Stimulated activated CD4-positive, alpha-beta T cell treated with anti-CD3 and anti-CD28 coated beads, Interleukin-12 subunit alpha, Interleukin-12 subunit beta, amount 100 ng/mL, for 48 hours (primary cell): ENCODE measurements at places on chromosomes 13 and 19.

GRCh38 chr13:48985756-48986155 lies 10.0 kb downstream of the FNDC3A start:
- no peak for DNase-seq

GRCh38 chr13:66405908-66406802 lies 824.0 kb downstream of the PCDH9 start:
- no peak for DNase-seq

DNA sequence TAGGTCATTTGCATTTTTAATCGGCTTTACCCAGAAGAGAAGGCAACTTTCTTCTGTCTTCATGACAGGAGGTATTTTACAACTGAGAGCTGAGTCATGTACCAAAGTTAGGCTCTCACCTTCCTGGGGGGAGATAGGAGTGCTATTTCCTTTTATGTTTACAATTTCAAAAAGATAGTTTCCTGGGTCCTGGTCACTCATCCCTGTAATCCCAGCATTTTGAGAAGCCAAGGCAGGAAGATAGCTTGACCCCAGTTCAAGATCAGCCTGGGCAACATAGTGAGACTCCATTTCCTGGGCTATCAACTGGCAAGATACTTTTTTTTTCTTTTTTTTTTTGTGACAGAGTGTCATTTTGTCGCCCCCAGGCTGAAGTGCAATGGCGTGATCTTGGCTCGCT lies 7.6 kb downstream of the LYPD3 start:
- DNase-seq, result no peak

DNA sequence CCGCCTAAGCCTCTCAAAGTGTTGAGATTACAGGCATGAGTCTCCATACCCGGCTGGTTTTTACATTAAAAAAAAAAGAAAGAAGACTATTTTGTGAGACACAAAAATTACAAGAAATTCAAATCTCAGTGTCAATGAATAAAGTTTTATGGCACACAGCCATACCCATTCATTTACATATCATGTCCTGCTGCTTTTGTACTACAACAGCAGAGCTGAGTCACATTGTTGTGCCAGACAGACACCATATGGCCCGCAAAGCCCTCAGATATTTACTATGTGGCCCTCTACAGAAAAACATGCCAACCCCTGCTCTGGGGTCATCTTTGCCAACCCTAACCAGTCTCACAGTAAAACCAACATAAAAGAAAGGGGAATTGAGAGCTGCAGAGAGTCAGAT lies 5.3 kb downstream of the SMIM7 start:
- no peak for DNase-seq

DNA sequence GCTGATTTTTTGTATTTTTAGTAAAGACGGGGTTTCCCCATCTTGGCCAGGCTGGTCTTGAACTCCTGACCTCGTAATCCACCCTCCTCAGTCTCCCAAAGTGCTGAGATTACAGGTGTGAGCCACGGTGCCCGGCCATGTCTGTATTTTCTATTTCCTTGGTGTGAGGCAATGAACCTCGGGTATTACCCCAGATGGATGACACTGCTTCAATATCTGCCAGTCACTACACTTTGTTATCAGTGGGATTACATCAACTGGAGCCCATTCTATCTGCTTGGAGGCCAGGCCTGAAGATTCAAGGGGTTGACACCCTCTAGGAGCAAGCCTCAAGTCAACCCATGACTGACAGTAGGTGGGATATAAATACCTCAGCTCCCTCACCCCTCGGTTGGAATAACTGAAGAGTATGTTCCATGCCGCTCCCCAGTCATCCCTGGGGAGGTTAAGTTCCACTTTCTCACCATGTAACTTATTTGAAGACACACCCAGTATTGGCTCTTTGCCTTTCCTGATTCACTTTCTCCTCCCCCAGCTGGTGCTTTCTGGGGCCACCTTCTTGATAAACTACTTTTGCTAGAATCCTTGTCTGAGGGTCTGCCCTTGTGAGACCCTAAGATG lies 992 bp upstream of the ADGRE1 start:
- DNase-seq, result no peak

DNA sequence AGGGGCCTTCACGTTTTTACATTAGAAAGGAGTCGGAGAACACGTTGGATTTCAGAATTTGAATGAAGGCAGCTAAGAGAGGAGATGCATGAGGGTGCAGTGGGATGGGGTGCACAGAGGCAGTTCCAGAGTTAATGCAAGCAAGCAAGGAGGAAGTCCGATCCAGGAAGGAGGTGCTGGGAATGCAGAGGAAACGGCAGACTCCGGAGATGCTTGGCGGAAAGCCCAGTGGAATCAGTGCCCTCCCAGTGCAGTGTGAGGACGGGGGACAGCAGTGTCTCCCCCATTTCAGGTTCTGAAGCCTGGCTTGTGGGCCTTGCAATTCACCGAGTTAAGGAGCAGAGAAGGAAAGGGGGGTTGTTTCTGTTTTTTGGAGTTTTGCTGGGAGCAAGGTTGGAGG lies 100.4 kb downstream of the COL4A2 start:
- DNase-seq, result no peak

DNA sequence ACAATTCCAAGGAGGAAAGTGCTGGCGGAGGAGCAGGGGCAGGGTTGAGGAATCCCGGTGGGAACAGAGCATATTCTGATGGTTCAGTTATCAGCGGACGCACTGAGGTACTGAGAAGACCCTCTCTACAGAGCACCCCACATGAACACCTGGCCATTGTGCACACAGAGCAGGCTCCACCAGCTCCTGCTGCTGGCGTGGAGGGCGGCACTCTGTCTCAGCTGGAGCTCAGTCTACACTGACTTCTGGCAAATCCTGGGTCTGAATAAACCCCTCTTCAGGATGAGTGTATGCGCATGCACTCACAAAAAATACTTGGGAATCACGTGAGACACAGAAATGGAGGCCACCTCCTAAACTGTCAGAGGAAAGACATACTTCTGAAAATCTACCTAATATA lies 114.4 kb upstream of the IRS2 start:
- no peak for DNase-seq

DNA sequence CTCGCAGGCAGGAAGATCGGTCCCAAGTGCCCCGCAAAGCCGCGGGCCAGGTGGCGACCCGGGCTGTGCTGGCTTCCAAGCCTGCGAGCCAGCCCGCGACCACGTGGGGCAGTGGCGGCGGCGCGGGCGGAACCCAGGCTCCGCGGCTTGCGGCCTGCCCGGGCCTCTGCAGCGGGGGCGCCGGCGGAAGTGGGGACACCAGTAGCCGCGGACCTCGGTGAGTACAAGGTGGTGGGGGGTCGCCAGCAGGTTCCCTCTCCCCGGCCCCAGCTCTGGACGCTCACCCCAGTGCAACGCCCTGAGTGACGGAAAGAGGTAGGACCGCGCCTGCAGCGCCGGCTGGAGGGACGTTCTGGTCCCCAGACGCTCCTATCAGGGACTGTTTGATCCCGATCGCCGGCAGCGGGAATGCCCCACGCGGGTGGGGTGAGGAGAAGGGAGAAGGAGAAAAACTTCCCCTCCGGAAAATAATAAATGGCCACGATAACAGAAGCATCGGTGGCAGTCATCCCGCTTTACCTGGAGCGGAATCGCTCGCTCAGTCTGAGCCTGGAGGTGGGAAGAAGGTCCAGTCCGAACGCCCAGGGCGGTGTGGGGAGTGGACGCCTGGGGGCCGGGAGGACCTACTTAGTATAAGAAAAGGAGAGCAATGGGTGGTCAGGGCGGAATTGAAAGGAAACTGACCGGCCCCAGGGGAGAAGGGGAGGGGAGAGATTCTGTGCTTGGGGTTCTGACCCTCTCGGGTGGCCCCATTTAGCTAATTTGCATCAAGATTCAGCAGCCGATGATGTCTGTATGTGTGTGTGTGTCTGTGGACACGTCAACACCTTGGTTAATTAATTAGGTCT lies at the start of gene GEMIN7:
TSS of gene GEMIN7 (plus strand) at position 198 of the 848 bp plus-strand sequence. CDS start 10,855 bp downstream, outside the sequence.
- peak; percentile 66 for DNase-seq

DNA sequence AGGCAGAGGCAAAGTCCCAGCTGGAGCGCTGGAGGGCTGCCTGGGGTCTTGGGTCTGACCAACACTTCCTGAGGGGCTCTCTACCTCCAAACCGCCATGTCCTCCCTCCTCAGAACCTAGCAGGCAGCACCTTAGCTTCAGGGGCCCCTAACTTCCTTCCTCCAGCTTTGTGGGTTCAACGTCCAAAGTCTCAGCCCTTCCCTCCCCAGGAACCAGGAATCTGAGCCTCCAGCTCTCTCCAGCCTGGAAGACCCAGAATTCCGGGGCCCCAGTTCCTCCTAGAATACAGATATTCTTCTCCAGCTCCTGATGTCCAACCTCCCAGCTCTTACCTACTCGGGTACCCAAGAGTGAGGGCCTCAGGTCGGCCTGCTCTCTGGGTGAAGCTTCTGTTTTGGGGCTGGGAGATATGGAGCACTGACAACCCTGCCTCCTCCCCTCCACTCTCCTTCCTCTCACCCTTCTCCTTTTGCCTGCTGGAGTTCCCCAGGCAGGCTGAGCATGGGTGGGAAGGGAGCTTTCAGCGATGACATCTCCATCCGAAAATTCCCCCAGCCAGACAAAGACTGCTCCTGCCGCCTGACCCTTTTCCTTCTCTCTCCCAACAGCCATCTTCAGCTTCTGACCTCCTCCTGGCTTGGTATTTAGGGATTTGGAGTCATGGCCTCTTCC lies 3.5 kb downstream of the TMEM150B start:
- no peak for DNase-seq

DNA sequence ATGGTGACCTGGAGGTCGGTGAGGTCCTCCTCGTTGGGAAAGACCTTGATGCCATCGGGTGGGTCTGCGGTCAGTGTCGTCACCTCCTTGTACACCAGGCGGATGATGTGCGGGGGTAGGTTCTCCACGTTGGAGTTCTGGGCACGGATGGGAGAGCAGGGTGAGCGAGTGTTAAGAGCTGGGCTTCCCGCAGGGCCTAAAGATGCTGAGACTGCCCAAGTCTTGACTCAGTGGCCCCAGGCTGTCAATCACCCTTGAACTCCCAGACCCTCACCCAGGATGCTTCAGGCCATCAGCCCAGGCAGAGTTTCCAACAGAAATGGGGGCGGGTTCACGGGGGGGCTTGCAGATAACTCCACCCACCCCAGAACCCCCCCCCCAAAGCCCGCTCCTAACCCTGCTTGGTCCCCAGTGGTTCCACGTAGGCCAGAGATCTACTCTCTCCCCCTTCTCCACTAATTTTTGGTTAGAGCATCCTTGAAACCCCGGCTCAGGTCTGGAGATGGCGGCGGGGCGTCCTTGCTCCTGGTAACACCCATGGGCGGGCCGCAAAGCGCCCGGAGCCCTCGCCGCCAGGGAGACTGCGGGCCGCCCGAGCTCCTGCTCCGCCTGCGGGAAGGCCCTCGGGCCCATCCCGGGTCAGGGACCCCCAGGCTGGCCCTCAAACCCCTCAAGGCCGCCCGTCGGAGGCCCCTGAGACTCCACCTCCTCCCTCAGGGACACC lies 600 bp downstream of the UBE2S start:
- DNase-seq, result no peak
